ENCODE measurements at places on chromosomes 16 and 17.

GRCh38 chr16:81415751-81416150 is 28.9 kb upstream of the CMIP start:
- H3K27me3 ChIP-seq: no peaks in the 10 kb centered on the region
- H3K36me3 ChIP-seq: no peaks in the 10 kb centered on the region
- H3K27ac ChIP-seq: no peak overlapping the region
- no peak for DNase-seq

GRCh38 chr16:60091529-60091928 is 1357.4 kb upstream of the GOT2 start:
- no peak overlapping the region for H3K4me3 ChIP-seq
- H3K27me3 ChIP-seq: no peaks in the 10 kb centered on the region
- H3K4me1 ChIP-seq: no peaks in the 10 kb centered on the region
- no peaks in the 10 kb centered on the region for H3K36me3 ChIP-seq

GRCh38 chr16:78894886-78895285 is 705.7 kb downstream of the MAF start:
- H3K4me3 ChIP-seq: no peak overlapping the region
- DNase-seq: no peak

DNA sequence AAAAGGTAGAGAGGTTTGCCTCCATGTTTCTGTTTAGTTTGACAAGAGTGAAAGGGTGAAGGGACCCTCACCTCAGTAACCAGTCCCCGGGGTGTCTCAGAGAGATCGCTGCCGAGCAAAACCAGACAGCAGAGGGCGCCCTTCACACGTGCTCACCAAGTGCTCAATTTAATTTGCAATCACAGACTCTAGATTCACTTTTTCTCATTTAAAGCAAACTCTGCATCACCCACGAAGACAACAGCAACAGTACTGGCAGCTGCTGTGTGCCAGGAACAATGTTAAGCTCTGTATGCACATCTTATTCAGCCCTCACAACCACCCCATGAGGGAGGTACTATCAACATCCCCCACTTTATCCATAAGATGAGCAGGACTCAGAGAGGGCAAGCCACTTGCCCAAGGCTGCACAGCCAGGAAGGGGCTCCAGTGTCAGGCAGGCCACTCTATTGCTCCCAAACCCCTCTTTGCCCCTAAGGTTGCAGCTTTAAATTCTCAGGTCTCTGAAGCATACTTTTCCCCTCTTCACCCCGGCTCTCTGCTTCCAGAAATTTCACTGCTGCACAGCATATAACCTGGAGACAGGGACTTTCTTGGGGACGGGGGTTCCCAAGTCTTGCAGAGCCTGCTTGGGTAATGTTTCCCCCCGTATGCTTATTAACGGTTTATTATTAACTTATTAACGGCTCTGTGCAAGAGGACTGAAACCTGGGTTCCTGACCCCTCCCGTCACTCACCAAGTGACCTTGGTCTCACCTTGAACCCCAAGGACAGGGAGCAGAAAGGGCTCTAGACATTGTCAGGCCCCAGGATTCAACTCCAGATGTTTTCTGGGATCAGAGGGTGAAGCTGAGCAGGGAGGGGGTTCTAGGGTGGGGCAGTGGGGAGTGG is 70.9 kb downstream of the CNGB1 start:
- peak; percentile 77 for DNase-seq
- H3K27me3 ChIP-seq: peaks cover 20% of the 10 kb centered on the region
- no peak overlapping the region for H3K4me3 ChIP-seq
- peak overlapping the region; percentile 4 for H3K27ac ChIP-seq
- no peaks in the 10 kb centered on the region for H3K36me3 ChIP-seq
- H3K4me1 ChIP-seq: peaks cover 5% of the 10 kb centered on the region

DNA sequence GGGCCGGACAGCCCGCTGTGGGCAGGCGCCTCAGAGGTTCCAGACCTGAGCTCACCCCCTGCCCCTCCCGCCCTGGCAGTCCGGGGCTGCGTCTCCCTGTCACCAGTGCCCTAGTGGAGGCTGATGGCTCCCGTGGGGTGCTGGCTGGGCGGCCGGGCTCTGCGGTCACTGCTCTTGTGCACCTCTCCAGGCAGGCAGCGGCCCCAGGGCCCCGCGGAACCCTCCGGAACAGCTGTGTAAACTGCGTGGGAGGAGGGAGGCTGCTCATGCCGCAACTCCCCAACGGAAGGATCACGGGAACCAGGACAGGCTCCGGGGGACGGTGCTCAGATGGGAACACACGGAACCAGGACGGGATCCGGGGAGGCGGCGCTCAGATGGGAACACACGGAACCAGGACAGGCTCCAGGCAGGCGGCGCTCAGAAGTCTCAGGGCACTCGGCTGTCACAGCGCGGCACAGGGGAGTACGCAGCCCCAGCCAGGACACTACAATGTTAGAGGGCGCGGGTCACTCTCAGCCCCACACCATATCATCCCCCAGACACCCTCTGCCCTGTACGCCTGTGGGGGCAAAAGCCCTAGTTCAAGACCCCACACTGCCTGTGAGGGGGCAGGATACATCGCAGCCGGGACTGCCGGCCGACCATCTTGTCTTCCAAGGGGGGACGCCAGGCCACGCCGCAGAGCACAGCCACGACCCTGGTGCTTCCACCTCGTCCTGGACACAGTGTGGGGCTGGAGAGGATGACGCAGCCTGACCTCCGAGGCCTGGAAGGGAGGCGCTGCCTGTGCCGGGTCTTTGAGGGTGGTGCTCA is 74.0 kb upstream of the GNG13 start:
- H3K4me3 ChIP-seq: no peak overlapping the region
- H3K4me1 ChIP-seq: no peaks in the 10 kb centered on the region
- no peaks in the 10 kb centered on the region for H3K36me3 ChIP-seq
- no peaks in the 10 kb centered on the region for H3K27me3 ChIP-seq

DNA sequence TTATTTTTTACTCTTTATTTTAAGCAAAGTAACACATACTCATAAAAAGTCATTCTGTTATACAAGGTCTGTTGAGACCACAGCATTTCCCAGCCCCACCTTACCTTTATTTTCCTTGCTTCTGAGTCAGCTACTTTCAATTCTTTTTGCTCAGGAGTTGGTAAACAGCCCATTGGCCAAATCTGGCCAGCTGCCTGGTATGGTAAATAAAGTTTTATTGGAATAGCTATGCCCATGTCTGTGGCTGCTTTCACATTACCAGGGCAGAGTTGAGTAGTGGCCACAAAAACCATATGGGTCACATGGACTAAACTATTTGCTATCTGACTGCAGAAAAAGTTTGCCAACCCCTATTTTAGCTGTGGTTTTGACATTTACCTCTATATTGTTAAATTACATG is 3.4 kb upstream of the NSRP1 start:
- no peak for DNase-seq
- no peak overlapping the region for H3K27ac ChIP-seq
- H3K27me3 ChIP-seq: no peaks in the 10 kb centered on the region

GRCh38 chr16:49461517-49461951 is 87.9 kb downstream of the C16orf78 start:
- H3K4me3 ChIP-seq: no peak overlapping the region
- no peaks in the 10 kb centered on the region for H3K36me3 ChIP-seq
- DNase-seq: peak; percentile 57
- H3K27ac ChIP-seq: no peak overlapping the region
- H3K27me3 ChIP-seq: peaks cover 52% of the 10 kb centered on the region

GRCh38 chr16:28175715-28176114 is 36.0 kb downstream of the XPO6 start:
- no peak overlapping the region for H3K4me3 ChIP-seq
- DNase-seq: no peak
- no peaks in the 10 kb centered on the region for H3K27me3 ChIP-seq
- peaks cover 36% of the 10 kb centered on the region for H3K36me3 ChIP-seq
- no peak overlapping the region for H3K27ac ChIP-seq
